NCI-H1048 (cell line): ENCODE measurements at places on chromosomes 5 and 9.

DNA sequence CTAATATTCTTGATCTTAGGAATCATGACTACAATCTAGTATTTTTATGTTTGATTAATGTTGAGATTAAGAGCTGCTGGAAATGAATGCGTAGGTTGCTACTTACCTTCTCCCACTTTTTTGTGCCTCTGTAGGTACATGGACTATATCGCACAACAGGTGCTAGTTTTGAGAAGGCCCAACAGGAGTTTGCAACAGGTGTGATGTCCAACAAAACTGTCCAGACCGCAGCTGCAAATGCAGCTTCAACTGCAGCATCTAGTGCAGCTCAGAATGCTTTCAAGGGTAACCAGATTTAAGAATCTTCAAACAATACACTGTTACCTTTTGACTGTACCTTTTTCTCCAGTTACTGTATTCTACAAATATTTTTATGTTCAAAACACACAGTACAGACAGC is 115.0 kb downstream of the SCAMP1 start:
- no peak for DNase-seq

DNA sequence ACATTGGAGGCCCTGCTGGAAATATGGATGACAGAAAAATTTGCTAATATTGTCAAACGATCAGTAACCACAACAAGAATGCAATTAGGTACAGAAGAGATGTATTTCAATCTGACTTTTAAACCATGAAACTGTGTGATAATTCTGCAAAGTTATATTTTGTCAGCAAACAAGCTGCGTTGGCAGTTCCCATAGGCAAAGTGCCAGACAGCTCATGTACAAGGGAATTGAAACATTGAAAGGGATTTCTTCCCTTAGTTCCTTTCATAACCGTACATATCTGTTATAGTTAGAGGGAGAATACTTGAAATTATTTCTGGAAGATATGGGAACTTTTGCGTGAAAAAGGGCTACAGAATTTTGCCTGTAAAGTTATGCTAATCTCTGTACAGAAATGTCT is 419.4 kb upstream of the PTGER4 start:
- DNase-seq = no peak

DNA sequence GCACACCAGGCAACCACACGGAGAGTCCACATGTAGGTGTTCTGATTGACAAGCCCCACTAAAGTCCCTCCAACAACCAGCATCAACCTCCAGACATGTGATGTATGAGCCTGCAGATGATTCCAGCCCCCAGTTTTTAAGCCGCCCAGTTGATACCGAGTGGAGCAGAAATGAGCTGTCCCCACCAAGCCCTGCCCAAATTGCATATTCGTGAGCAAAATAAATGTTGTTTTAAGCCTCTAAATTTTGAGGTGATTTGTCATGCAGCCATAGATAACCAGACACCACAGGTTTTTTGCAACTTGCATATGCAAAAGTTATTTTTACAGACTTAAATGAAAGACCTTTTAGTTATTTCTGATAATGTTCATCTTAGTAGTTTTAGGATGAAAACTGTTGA is 187.7 kb downstream of the PIK3R1 start:
- no peak for DNase-seq

DNA sequence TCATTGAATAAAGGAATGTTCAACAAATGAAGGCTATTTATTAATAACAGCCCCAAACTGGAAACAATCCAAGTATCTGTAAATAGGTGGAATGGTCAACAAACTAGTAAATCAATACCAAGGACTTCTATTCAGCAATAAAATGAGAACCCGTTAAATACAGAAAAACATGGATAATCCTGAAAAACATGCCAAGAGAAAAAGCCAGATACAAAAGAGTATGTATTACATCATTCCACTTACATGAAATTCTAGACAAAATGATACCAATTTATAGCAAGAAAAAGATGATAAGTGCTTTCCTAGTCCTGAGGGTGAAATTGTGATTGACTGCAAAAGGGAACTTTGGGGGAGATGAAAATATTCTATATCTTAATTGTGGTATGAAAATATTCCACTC is 3.1 kb downstream of the PJA2 start:
- no peak for DNase-seq

DNA sequence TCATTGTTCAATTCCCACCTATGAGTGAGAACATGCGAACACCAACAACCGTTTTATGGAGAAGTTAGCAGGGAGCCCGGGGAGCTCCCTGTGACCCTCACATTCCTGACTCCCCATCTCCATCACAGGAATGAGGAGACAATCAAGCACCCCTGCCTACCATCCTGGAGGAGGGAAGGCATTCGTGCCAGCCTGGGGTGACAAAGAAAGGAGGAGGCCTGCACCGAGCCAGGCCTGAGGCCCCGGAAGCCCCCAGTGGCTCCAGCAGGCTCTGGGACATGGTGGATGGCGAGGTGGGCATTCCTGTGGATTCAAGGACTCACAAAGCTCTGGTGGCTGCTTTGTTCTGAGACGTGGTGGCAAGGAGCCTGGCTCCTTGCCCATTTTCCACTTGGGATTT is 36.5 kb upstream of the UGT3A1 start:
- no peak for DNase-seq

DNA sequence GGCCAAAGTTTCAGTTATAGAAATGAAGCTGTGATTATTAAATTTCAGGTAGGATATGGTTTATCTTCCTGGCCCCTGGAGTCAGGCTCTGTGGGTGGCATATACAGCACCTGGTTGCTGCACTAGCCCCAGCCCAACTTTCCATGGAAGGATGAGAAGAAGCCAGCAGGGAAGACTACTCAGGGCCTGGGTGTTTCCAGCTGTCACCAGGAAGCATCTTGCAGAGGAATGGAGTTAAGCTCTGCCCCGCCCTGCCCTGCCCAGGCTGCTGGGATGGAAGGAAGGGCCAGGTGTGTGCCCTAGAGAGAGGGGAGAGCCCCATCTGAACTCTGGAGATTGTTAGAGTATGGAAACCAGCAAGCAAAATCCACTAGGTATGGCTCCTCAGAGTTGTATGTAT is 42.8 kb upstream of the FAT2 start:
- DNase-seq = no peak
